Fibroblast of the aortic adventitia (primary cell): ENCODE measurements at places on chromosomes 5 and 9.

- no peak for DNase-seq
These were observed 89.2 kb upstream of the GAS1 start for GRCh38 chr9:87036506-87036905.

- DNase-seq: no peak
These were observed 40.5 kb upstream of the PLEKHG4B start for GRCh38 chr5:51500-51823.

DNA sequence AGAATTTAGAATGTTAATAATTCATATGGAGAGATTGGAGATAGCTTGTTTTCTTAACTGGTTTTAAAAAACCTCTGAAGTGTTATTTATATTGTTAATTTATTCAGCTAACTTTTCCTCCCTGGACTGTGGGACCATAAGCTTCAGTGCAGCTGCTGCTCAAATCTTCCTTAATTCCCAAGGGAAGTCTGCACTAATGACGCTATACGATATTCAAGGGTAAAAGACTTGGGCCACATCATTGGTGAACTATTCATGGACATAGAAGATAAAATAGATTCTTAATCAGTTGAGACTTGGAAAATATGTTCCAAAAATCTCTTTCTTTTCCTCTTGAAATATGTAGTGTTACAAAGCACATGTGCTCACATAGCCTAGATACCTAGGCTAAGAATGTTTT lies 31.1 kb upstream of the GAS1 start:
- peak; percentile 84 for DNase-seq

- no peak for DNase-seq
These were observed 189.8 kb downstream of the HINT1 start for GRCh38 chr5:130975299-130975698.

DNA sequence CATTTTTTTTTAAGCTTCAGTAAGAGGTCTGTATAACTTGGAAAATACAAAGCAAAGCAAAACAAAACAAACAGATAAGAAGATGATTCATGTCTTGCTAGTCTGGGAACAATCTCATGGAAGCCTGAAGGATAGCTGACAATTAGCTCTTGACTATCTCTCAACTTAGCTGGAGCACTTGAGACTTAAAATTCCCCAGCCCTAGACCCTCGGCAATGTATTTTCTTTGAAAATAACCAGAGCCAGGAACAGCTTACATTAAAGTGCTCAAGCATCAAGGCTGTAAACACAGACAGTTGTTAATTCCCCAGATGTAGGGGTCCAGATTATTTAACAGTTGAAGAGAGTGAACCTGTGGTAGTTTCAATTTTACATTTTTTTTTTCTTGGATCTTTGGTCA lies 82.9 kb downstream of the TMEM252 start:
- no peak for DNase-seq

- DNase-seq: no peak
These were observed 17.8 kb upstream of the GLIS3 start for GRCh38 chr9:4317681-4318080.
